ENCODE measurements at places on chromosomes 4 and X.

DNA sequence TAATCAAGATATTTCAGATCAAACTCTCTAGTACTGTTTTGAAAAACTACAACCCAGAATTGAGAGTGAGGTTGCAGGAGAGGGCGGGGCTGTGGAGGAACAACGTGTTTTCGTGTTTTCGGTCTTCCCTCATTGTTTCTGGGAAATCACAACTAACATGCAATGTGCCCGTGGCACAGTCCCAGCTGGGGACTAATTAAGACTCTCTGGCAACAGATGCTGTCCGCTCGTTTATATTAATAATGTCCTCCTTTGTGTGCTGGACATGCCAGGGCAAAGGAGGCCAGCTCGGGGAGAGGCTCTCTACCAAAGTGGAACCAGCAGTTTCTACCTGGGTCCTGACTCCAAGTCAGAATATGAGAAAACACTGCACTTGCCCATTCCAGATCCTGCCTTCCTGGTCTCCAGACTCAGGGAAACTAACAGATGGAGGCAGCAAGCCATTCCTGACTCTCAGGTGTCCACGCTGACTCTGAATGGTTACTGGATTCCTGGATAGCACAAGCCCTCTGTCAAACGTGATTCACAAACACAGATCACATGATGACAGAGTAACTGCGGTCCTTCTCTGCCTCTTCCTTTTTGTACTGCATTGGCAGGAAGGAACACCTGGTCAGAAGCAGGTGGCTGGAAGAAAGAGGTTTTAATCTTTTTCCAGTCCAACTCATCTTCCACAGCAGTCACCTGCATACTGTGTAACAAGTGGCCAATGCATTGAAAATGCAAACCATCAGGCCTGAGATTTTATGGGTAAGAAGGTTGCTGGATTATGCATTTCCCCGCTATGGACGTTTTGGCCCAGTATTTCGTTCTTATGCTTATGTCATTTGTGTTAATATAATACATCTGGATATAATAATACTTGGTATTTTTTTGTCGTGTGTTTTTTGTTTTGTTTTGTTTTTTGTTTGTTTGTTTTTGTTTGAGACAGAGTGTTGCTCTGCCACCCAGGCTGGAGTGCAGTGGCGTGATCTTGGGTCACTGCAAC lies 65.0 kb downstream of the COQ2 start:
- DNase-seq = no peak

GRCh38 chr4:139629436-139630125 lies 36.0 kb upstream of the MGST2 start:
- no peak for DNase-seq

DNA sequence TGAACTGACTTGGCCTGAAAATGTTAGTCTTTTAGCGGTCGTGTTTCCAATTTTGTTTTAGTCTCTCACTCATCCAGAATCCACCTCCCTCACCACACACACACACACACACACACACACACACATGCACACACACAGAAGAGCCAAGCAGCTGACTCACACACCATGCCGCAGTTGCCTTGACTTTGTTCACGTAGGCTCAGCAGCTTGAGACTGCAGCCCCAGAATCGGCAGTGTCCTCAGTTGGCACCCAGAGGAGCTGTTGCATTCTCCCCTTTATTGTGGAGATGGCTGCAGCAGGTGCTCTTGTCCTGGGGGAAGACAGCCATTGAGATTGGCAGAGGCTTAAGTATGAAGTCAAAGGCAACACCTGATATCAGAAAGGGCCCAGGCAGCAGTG lies 20.9 kb upstream of the XPNPEP2 start:
- DNase-seq = no peak

- no peak for DNase-seq
These were observed 328.5 kb downstream of the ADGRL3 start for GRCh38 chr4:61528595-61528994.

DNA sequence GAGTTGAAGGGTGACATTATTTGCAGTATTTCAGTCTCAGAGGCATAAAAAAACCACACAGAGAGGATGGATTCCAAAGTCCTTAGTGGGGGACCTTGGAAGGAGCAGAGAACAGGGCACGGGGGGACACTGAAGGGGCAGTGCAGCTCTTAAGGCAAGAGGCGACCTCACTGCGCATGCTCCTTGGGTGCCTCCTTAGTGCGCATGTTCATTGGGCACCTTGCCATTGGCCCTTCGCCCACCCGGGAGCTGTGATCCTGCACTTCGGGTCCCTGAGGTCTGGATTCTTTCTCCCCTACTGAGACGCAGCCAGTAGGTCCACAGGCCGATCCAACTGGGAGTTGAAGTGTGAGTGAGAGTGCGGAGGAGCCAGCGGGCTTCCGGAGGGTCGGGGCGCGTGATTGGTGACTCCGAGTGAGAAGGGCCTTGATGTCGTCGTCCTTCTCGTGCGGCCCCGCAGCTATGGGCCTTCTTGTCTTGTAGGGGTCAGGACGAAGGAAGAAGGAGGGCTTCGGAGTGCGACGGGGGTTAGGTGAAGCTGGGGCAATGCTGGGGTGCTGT lies at the start of gene XAGE5:
Gene XAGE5 (plus strand): TSS at position 223 of the 561 bp plus-strand sequence. CDS start 1,280 bp downstream, outside the sequence.
- no peak for DNase-seq

DNA sequence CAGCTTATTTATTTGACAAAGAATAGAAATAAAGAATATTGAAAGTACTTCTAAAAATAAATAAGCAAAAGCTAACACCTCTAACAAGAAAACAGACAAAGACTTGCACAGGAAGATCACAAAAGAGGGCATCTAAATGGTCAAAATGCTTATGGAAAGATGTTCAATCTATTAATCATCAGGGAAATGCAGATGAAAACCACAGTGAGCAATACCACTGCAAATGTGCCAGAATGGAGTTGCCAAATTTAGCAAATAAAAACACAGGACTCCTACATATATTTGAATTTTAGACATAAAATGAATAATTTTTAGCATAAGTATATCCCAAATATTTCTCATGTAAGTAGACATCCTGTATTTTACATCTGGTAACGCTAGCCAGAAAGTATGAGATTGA lies 56.1 kb upstream of the HPGD start:
- no peak for DNase-seq

DNA sequence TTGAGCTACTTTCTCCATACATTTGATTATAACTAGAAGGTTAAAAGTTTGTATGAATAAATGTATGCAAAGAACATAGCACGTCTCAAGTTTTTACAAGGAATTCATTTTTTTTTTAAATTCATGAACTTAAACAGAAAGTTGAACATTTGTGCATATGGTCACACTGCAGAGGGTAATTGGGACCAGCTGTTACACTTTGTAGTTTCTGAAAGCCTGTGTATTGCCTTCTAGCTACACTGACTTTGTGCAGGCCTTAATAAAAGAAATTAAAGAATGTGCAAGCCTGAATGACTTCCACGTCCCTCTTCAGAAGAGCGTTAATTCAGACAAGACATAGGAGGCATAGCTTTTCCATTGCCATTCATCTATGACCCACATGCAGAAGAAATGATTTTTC lies 153.1 kb upstream of the PCDH18 start:
- DNase-seq = no peak

DNA sequence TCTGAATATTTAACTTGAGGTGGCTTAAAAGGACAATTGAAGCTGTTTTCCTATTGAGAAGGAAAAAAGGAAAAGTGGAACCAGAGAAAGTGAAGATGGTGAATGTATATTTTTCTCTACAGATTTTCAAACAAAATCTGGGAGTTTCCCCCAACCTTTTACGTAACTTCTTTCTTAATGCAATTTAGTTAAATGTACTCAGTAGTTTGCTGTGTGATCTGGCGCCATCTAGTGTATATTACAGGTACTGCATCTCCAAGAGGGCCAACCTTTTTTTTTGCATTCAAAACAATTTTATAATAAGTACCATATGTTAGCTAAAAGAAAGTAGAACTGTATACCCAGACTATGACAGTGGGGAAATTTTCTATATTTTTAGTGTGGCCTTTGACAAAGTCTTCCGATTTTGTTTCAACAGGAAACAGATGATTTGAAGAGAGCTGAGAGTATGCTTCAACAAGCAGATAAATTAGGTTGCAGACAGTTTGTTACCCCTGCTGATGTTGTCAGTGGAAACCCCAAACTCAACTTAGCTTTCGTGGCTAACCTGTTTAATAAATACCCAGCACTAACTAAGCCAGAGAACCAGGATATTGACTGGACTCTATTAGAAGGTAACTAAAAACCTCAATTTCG lies 82.0 kb downstream of the PLS3 start:
- no peak for DNase-seq

- no peak for DNase-seq
These were observed 17.6 kb downstream of the FGFBP1 start for GRCh38 chr4:15920723-15921591.

DNA sequence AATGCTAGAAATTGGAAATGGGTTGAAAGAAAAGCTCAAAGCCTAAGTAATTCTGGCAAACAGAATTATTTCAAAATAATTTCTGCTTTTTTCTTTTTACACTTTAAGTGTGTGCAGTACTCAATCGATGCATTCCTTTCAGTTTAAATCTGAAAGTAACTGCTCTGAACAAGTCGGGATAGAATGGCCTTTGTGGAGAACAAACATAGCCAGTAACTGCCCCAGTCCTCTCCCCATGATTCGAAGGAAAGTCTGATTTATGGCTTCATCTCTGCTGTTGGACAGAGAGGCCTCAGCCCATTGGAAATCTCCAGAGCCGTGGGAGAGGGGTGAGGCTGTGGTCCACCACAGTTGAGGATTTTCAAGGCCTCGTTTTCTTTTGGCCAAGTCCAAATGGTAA lies 174.0 kb upstream of the TLL1 start:
- DNase-seq = no peak

- DNase-seq = no peak
These were observed 36.6 kb upstream of the HGFAC start for GRCh38 chr4:3405176-3405575.

DNA sequence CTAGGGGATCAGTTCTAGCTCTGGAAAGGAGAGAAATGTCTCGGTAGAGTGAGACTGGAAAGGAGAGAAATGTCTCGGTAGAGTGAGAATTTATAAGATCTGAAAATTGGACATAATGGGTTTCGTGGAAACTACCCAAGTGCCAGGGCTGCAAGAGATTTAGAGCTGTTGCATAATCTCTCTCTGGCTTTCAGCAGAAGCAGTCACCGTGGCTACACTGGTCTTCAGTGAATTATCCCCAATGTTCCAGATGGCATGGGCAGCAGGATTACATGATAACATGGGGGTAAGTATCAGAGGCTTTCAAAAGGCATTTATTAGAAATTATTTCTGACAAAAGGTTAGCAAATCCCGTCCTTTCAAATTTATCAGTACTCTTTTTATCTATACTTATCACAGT lies 435.5 kb downstream of the NKX6-1 start:
- no peak for DNase-seq

DNA sequence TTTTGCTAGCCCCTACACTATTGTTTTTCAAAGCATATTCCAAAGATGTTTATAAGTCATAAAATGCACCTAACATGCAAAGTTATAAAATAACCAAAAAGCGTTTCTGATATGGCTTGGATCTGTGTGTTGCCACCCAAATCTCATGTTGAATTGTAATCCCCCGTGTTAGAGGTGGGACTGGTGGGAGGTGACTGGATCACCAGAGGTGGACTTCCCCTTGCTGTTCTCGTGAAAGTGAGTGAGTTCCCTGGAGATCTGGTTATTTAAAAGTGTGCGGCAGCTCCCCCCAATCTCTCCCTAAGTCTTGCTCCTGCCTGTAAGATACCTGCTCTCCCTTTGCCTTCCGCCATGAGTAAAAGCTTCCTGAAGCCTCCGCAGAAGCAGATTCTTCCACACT lies 22.8 kb upstream of the SORBS2 start:
- DNase-seq = no peak

DNA sequence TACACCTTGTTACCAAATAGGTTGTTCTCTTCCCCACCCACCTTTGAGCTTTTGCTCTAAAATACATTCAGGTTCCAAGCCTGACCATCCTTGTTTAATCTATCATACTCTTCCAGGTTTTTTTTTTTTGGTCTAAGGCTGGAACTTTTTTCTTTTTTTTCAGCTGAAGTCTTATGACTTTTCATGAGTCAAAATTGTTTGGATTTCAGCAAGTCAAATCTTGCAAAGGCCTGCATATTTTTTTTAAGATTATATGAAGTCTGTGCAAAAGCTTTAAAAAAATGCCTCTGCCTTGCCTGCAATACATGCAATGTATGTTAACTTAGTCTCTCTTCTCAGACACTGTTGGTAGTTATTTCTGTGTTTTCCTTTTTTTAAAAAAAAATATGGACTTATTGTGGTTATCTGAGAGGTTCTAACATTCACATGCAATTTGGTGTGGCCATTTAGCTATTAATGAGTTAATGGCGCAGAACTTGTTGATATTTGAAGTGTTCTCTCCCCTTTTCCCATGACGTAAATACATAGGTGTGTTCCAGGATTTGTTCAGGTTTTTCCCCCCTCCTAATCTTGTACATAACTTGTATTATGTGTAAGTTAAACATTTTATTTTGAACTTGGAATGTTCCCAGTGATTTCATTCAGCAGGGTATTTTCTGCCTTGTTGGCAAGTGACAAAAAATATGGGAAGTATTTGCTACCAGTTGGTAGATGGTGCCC lies 58.7 kb downstream of the CCKAR start:
- no peak for DNase-seq

GRCh38 chrX:17919896-17920446 lies 58.9 kb upstream of the RAI2 start:
- DNase-seq = no peak
